Caki2 (cell line): ENCODE measurements at places on chromosomes 2 and 18.

- DNase-seq: no peak
Observed at GRCh38 chr18:54772056-54772455, 56.2 kb upstream of the RAB27B start.

- no peak for DNase-seq
Observed at GRCh38 chr2:3482363-3482821, 36.9 kb downstream of the ADI1 start.

- no peak for DNase-seq
Observed at GRCh38 chr2:2848621-2849333, 517.7 kb upstream of the MYT1L start.

DNA sequence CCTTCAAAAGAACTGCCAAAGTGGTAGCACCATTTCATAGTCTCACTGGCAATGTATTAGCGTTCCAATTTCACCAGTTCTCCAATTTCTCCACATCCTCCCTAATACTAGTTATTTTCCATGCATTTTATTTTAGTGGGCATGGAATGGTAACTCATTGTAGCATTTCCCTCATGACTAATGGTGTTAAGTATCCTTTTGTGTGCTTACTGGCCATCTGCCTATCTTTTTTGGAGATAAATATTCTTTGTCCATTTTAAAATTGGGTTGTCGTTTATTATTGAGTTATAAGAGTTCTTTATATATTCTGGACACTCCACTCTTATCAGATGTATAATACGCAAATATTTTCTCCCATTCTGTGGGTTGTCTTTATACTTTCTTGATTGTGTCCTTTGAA, 107.1 kb downstream of the THADA start:
- DNase-seq: no peak
